ENCODE measurements at places on chromosomes 12 and 14.
A peak's percentile ranks its signal among the peaks of the same experiment; 100 is the strongest.

DNA sequence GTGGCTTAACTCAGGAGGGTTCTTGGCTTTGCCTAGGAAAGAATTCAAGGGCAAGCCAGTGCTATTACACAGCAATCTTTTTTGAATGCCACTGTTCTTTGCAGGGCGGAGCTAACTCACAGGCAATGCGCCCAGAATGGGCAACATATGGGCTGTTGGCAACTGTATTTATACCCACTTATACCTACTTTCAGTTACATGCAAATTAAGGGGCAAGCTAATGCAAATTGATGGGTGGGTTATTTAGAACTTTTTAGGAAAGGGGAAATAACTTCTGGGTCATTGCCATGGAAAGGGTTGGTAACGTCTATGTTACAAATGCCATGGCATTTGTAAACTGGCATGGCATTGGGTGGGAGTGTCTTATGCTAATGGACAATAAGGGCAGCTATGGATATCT lies 85.4 kb downstream of the C12orf50 start:
- DNase-seq: no peak

GRCh38 chr12:76943008-76943407 lies 64.2 kb upstream of the CSRP2 start:
- no peak for DNase-seq

GRCh38 chr12:57235017-57235727 lies 5.7 kb downstream of the SHMT2 start:
- DNase-seq: no peak

DNA sequence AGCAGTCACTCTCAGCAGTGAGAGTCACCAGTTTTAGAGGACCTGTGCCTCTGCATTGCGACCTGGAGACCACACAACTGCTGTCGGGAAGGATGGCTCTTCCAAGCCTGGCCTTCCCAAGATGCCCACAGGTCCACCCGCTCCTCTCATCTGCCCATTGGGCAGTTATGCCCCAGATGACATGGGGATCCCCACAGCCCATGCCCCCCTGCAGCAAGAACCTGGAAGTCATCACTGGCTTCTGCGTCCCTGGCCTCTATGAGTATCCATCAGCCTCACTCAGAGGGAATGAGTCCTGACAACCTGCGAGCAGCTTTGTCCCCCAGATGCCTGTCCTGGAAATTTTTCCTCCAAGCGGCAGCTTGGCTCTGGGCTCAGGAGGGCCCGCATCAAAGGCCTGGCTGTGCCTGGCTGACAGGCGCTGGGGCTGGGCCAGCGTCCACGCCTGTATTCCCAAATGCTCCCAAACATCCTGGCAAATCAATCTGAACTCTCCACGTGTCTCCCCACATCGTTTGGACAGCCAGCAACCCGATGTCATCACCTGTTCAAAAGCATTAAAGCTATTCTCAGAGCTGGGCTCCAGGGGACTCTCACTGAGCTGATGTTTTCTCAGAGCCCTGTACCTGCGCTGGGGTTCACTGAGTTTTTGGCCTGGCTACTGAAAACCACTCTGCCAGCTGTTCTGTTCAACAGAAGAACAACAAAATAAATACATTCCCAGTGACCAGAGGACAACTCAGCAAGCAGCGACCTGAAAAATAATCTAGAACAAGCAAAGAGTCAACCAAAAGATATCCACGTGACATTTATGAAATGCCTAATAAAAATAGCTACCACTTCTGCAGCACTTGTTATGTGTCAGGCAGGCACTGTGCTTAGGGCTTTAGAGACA lies 57.8 kb downstream of the CLMN start:
- no peak for DNase-seq

GRCh38 chr14:100350276-100350926 lies 27.3 kb downstream of the SLC25A47 start:
- no peak for DNase-seq

- no peak for DNase-seq
Observed at GRCh38 chr12:48003226-48004052, 837 bp downstream of the COL2A1 start.

DNA sequence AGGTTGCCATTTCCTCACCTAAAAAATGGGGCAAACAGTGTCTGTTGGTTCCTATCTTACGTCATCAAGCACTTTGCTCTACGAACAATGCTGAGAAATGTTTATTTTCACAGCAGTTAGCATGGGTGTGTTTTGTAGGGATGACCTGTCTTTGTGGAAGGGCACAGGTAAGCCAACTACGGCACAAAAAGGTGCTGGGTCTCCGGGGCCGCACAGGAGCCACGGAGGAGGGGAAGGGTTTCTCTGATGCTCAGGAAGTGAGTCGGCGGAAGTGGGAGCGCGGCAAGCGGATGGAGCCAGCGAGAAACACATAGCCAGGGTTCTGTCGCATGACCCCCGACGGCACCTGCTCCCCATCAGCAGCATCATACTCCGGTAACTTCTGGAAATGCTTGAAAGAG lies 65.6 kb upstream of the TCL1B start:
- DNase-seq: no peak

DNA sequence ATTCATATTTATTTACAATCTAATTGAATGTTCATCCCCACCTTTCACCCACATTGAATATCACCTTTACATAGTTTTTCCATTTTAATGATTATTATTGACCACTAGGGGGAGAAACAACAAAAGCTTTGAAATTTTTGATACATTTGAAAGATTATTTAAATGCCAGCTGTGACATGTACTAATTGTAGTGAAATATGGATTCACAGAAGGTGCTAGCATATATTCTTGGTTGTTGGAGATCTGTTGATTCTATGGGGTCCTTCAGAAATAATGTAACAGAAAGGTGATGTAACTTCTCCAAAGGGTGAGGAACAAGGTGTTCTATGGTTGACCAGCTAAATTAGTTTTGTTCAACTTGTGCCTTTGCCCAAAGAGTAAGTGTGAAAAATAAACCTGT lies 22.4 kb upstream of the GPR33 start:
- peak; percentile 4 for DNase-seq

GRCh38 chr12:118050972-118051910 lies 9.7 kb downstream of the WSB2 start:
- DNase-seq: no peak

DNA sequence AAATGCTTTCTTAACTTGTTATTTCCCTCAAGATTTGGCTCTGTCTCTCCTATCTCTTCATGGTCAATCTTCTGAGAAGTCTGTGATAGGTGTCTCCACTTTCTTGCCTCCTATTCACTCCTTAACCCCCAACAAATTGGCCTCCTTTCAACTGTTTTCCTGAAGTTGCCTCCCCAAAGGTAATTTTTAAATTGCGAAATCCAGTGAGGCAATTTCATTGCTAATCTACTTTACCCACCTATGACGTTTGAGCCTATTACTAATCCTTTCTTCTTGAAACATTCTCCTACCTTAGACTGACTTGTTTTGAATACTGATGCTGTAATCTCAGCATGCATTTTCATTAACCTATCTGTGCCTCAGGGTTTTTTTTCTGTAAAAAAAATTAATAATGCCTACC lies 6.0 kb upstream of the KCNH5 start:
- DNase-seq: no peak

DNA sequence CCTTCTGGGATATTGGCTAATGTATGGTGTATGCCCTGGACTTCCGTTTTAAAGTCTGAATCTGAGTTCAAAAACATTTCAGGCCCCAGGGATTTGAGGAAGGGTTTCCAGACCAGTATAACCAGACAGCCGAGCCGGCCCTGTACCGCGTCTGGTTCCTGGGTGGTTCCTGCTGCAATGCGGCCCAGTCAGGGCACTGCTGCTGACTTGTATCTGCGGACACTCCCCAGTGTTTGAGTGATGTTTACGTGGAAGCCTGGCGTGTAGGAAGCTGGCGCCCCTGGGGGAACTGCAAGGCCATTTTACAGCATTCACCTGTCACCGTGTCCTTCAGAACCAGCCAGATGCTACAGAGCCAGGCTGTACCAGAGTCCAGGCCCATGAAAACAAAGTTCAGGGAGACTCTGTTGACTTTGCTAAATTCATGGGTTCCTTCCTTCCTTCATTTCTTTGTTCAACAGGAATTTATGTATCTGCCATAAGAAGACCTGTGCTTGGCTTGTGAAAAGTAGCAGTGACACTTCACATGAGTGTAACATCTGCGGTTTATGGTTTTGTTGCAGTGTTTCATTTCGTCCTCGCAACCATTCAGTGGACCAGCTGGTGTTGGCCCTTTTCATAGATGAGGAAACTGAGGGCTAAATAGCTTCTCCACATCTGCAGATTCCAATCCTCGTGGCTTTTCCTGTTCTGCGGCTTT lies 16.8 kb downstream of the EML1 start:
- DNase-seq: no peak

DNA sequence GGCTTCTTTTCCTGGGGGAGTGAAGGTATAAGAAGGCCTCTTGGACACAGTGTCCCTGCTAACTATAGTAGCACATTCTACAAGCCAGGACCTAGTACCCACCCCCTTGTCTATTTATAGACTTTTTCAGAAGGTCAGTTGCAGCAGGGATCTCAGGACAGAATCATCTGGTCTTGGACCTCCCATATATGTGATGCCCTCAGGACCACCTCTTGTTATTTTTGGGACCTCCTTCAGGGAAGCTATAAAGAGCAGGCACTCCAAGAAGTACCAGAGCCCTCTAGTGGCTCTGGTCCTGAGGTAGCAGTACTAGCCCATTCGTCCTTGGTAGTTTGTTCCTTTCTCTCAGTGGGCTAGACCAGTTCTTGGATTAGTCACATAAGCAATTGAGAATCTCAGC lies 4.3 kb downstream of the COQ10A start:
- peak; percentile 4 for DNase-seq

DNA sequence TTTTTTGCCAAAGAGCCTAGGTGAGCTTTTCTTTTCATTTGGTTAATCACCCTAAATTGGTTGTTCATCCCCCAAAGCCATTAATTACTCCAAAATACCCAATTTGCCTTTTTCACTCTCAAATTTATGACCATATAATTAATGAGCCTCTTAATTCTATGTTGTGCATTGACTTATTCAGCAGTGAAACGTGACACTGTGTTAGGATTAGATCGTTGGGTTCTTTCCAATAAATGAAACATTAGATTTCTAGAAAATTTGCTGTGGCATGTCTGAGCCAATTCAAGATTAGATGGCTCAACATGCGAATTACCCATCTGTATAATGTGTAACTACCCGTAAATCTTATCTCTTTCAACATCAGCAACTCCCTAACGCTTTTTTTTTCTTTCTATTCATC lies 273.4 kb downstream of the BMP4 start:
- no peak for DNase-seq

Data from NCI-H1930 (cell line).